ENCODE measurements at places on chromosomes 1 and 21.

DNA sequence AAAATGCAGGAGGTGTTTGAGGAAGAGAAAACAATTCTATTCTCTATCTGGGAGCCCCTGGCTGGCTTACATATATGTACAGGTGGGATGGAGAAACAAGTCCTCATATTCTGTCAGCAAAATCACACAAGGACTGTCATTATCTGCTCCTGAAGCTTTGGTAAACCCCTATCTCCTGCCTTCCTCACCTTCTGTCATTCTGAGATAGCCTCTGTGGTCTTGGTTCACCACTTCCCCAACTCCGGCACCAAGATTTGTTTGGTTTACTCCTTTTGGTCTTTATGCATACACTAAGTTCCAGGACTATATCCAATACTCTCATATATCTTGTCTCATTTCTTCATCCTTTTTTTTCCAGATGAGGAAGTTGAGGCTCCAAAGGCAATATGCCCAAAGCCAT is 551.1 kb downstream of the PLPP3 start:
- no peak for DNase-seq

DNA sequence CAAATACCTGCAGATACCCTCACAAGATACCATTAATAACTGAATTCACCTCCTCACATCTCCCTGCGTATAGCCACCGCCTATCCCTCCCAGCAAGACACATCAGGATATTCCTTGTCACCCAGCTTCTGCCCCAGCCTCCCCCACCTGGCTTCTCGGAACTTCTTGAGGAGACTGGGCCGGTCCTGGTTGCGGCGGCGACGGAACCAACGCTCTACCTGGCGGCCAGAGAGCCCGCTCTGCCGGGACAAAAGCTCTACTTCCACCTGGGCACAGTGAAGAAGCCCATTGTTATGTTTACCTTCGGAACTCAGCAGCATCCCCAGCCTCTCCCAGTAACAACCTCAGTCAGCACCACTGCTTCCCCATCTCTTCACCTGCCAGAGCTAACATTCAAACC is 6.7 kb downstream of the CERS2 start:
- no peak for DNase-seq

GRCh38 chr1:207103892-207104373 is at the start of gene C4BPA:
Gene C4BPA, plus strand, starts transcription at chr1:207104233. Its CDS starts 8,793 bp downstream, at chr1:207113026.
- DNase-seq = no peak

DNA sequence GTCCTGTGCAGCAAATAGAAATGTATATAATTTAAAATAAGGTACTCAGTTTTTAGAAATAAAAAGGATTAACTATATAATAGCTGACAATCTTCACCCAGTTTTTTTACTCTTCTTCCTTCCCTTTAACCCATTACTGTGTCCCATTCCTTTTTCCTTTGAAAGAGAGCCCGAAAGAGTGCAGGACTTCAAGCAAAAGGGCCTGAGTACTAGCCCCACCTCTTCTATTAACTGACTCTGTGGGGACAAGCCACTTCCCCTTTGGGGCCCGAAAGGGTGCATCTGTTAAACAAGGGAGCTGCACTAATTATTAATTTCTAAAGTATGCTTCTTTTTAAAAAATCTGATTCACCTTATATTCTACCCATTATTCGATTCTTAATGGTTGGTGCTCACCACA is 3.3 kb downstream of the USP24 start:
- no peak for DNase-seq

GRCh38 chr1:2789164-2789985 is 12.1 kb downstream of the TTC34 start:
- no peak for DNase-seq

DNA sequence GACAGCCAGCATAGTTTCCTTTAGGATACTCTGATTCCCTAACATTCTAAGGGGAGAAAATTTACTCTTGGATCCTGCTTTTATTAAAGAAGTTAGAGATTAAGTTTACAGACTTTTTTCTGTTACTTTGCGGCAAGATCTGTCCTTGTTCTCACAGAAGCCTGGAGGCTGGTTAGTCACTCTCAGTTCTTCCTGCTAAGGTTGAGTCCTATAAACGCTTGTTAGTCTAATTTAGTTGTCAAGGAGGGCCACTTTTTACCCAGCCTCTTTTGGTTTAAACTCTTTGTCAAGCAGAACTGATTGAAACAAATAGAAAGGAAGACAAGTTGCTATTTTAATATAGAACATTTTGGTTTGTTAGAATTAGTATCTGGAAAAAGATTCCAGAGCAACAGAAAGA is 89.7 kb downstream of the C21orf91 start:
- DNase-seq = no peak

GRCh38 chr1:15106608-15107007 is 46.9 kb upstream of the TMEM51 start:
- no peak for DNase-seq

DNA sequence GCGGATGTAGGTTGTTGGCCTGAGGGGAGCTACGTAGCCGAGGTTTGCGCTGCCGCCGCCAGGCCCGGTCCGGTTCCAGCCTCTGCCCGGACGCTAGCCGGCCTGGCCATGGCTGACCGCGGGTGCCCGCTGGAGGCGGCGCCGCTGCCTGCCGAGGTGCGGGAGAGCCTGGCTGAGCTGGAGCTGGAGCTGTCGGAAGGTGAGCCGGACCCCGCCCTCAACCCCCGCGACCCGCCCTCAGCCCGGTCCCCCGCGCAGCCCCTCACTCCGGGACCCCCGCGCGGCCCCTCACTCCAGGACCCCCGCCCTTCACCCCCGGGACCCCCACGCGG is 299 bp downstream of the DIP2A start:
- DNase-seq = no peak

DNA sequence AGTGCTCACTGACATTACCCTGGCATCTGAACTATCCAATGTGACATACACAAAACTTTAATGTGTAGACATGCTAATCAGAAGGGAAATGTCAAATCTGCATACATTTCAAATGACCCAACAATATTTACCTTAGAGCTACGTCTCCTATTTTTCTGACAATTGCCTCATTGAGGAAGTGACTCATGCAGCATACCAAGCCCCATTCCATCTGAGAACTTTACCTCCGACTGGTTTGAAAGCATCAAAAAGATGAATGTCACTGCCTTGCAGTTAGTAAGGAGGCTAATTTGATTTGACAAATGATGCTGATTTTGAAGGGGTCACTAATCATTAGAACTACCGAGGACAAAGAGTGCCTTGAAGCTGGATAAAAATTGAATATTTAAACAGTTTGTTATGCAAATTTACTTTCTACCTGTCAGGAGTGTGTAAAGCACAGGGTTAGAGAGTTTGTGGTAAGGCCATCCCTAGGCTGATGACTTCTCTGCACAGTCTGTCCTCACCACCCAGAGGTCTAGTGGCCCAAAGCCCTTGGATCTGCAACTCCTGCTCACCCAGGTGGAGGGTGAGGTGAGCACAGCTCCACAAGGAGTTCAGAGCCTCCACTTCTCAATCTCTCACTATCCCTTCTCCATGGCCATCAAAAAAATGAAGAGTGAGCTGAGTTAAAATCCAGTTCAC is 500.3 kb upstream of the C1orf87 start:
- no peak for DNase-seq

GRCh38 chr1:93758842-93759515 is 77.3 kb upstream of the BCAR3 start:
- DNase-seq = no peak

DNA sequence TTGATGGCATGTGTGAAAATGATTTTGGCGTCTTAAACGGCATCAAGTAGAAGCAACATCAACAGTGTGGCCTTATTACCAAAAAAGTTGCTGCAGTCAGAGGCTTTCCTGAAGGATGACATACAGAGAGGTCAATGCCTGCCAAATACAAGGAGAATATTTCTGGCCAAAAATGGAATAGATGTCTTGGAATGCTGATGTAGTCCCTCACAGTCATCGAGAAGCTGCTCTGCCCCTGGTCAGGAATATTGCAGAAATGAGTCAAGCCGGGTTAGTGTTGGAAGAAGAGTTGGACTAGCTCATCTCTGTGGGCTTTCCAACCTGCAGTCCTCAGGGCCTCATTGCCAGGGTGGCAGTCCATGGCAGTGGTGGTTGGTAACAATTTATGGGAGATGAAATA is 42.1 kb downstream of the NOS1AP start:
- DNase-seq = no peak
